Activated CD4-positive, alpha-beta memory T cell treated with anti-CD3 and anti-CD28 coated beads, Interleukin-2, amount 10 ng/mL, durations not matched to agents 7 days and 5 days (primary cell): ENCODE measurements at places on chromosomes 5 and 9.

DNA sequence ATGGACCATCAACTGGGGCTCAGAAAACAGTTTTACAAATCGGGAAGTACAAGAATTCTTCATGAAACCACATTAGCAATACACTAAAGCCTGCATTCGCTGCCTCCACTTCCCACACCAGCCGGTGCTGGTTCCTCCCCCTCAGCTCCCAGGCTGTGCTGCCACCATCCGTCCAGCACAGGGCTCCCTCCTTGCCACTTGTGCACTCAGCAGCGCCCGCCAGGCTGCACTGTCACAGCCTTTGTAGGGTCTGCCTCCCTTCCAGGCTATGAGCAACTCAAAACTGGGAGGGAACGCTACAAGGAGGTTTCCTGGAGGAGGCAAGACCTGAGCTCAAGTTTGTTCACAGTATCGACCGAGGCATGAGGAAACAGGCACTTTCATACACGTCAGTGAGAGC lies 7.7 kb downstream of the MAPK9 start:
- no peak for DNase-seq

DNA sequence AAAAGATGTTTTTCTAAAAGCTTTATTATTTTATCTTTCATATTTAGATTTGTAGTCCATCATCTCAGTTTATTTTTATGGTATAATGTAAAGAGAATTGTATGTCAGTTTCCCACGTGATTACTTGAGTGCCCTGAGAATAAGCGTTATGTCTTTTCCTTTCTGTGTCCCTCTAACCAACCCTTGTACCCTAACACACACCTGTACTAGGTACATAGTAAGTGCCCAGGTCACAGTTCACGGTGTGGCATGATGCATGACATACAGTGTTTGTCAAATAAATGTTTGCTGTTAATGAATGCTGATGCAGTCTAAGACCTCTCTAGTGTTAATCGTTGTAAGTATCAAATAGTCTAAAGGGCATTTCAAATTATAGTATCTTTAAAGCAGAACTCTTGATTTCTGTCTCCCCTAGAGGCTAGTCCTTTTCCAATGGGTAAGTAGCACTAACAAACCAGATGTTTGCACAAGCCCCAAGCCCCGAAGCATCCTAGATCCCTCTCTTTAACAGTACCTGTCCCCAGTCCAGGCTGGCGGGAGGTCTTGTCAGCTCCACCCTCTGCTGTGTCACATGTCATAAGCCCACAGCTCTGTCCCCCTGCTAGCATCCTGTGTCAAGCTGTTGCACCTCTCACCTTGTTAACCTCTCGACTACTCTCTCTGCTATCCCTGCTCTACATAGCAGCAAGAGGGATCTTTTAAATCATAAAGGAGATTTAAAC lies 23.7 kb downstream of the NUP214 start:
- no peak for DNase-seq

DNA sequence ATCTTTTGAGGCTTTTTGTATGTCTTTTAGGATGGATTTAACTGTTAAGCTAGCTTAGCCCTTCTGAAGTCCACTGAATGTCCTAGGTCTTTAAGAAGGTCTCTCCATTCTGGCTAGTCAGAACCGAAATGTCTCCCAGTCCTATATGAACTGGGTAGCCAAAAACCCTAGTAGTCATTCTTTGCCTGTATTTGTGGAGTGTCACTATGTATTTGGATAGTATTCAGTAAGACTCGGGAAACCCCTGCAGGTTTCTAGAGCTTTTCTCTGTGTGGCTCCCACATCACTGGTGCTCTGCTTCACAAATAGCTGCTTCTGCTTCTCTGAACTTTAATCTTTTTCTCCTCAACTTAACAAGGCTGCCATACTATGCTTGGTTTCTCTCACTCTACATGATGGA lies 68.0 kb downstream of the RIC1 start:
- no peak for DNase-seq

- no peak for DNase-seq
Measured at GRCh38 chr5:142250119-142250518, 74.7 kb downstream of the SPRY4 start.

GRCh38 chr5:118220556-118221195 lies 767.7 kb downstream of the DTWD2 start:
- DNase-seq, result no peak

DNA sequence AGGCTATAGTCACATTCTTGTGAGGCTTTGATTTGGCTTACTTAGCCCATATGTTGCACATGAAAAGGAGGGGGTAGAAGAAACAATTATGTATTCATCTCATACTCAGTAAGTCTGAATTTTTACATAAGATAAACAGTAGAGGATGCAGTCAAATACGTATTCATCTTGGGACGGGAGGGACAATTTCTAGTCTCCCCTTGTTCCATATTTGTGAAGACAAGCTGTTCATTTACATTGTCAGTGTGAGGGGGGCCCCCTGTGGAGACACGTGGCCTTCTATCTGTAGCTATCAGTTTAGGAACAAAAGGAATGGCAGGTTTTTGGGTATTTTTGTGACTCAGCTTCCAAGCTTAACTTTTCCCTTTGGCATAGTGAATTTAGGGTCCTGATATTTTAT lies 49.2 kb upstream of the PPP1R2B start:
- DNase-seq, result no peak

- DNase-seq, result no peak
Measured at GRCh38 chr5:116542619-116543018, 32.0 kb downstream of the SEMA6A start.

DNA sequence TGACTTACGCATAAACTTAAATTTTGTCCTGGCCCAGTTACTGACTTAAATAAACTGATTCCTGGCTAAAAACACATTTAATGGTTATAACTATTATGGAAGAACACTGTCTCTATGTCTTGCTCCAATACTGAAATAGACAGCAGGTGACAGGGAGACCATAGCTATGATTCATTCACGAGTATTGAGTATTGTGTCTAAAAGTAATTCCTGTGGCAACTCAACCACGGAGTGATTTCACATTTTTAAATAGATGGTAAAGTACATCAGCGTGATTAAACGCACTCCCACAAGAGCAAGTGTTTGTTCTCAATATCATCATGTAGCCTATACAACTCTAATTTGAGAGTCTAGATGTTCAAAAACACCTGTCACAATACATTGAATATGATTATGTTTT lies 35.9 kb upstream of the PCSK1 start:
- DNase-seq, result no peak

DNA sequence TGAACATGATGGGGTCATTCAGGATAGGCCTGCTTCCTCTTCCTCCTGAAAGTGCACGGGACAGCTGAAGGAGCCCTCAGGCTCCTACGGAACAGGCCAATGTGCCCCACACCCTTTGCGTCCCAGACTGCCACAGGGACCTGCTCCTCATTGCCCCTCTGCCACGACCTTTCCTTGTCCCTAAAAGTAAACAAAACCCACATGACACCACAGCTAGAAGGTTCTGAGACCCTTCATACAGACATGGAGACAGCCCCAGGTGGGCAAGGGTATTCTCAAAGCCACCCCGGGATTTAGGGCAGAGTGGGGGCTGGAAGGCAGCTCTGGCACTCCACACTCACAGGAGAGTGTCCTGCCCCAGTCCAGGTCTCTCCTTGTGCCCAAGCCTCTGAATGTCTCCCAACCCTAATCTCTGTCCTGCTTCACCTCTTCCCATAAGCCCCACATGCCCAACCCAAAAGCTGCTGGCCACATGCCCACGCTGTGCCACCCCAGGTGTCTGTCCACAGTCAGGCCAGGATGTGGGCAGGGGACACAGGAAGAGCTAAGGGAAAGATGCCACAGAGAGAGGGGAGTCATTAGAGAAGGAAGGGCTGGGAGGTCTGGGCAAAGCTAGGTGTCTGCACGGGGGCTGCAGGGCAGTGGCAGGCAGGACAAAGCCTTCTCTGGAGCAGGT lies 800 bp downstream of the AMBP start:
- no peak for DNase-seq

DNA sequence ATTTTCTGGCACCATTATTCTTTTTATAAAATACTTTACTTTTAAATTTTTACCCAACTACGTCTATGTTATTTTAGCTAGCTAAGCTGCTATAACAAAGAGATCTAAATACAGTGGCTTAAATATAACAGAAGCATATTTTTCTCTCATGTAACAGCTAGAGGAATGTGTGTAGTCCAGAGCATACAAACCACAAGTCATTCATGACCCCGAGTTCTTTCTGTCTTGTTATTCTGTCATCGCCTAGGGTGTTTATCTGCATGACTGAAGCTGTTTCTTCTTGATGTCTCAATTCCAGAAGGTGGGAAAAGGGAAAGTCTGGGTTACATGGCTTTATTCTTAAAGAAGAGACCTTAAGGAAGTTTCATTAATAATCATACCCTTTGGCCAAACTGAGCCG lies 136.9 kb upstream of the RFX3 start:
- DNase-seq, result no peak

DNA sequence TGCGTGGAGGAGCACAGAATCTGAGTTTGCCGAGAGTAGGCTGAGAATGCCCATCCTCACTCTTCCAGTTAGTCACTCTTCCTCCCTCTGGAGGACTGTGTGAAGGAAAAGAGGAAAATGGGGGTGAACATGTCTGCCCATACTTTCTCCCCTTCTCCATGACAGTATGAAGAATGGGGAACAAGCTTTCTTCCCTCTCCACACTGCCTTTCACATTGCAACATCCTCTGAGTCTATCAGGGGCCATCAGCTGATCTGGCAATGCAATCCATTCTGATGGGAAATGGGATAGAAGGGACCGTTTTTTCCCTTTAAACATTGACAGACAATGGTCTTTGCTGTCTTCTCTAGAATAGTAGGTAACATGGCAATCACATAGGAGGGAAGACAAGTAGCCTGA lies 56.8 kb downstream of the UGCG start:
- no peak for DNase-seq

GRCh38 chr9:127846443-127847177 lies 7.8 kb downstream of the ENG start:
- DNase-seq, result no peak

- DNase-seq, result no peak
Measured at GRCh38 chr5:17221843-17222636, 4.6 kb downstream of the BASP1 start.

DNA sequence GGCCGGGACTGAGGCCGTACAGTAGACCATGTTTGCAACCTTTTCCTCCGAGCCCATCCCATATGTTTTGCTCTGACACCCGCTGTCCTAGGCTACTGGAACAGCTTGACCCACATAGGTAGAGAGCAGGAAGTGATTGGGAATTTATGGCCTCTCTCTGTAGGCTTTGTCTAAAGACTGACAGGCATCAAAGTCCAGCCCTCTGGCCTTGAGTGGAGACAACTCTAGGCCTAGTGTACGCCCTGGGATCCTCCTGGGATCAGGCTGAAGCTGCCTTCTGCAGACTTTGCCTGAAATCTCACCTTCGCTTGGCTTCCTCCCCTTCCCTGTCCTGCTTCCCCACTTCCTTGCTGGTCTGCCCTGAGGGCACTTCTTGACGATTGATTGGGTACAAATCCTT lies 13.6 kb upstream of the AKNA start:
- DNase-seq, result no peak

DNA sequence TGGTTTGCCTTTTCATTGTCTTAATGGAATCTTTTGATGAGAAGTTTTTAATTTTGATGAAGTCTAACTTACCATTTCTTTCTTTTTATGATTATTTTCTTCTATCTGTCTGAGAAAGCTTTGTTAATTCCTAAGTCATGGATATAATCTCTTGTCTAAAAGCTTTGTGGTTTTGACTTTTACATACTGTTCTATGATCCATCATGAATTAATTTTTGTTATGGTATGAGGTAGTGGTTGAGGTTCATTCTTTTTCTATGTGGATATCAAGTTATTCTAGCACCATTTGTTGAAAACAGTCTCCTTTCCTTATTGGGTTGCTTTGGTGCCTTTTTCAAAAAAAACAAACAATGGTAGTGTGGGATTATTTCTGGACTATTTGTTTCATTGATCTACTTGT lies 20.4 kb downstream of the FBXO10 start:
- DNase-seq, result no peak

- DNase-seq, result no peak
Measured at GRCh38 chr5:100827481-100827889, 75.6 kb downstream of the ST8SIA4 start.

- DNase-seq, result no peak
Measured at GRCh38 chr5:141672841-141673813, 8.9 kb downstream of the ARAP3 start.

- DNase-seq, result no peak
Measured at GRCh38 chr5:39605588-39606575, 181.1 kb upstream of the DAB2 start.

GRCh38 chr9:112694706-112695555 lies 23.0 kb downstream of the INIP start:
- DNase-seq, result no peak

DNA sequence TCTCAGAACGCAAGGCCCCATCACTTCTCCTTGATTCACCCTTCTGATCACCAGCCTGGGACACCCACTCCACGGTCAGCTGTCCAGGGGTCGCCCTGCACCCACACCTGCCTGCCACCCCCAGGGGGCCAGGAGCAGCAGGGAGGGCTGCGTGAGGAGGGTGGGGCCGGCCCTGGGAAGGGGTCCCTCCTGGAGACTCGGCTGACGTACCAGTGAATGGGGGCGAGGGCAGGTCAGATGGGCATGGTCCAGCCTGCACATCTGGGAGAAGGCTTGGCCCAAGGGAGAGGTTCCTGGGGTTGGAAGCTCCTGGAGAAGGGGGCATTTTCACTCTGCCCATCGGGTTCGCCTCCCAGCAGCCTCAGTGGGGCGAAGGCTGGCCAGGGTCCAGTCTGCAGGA lies 21.8 kb upstream of the SARDH start:
- DNase-seq, result no peak

DNA sequence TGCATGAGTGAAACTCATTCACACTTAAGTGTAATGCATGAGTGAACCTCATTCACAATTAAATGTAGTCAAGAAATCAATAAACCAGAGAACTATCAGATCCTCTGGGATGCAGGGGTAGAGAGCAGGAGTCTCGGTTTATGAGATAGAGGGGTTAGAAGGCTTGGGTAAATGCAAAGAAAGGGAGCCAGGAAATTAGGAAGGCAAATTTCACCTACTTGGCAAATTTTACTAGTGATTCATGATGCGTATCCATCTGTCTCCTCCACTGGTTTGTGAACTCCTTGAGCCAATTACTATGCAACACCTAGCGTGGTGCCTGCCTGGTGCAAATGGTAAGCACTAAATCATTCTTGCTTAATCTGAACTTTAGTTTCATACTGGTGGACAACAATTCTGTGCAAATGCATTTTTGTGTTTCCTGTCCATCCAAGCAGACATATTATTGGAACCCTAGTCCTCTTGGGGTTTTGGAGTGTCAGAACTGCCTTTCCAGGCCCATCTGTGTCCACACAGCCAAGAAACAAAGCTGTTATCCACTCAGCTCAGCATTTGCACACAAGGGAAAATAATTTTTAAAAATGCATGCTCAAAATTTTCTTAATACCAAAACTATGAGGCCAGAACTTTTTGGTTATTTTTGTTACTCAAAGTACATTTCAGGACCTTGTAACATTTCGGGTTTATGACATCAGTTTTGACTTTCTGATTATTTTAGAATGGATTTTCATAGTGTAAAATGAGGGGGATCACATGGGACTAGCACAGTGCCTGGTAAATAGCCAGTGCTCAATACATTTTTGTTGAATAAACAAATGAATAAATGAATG lies 5.2 kb downstream of the HAPLN1 start:
- DNase-seq, result no peak
